ENCODE measurements at places on chromosomes 2 and 18.

DNA sequence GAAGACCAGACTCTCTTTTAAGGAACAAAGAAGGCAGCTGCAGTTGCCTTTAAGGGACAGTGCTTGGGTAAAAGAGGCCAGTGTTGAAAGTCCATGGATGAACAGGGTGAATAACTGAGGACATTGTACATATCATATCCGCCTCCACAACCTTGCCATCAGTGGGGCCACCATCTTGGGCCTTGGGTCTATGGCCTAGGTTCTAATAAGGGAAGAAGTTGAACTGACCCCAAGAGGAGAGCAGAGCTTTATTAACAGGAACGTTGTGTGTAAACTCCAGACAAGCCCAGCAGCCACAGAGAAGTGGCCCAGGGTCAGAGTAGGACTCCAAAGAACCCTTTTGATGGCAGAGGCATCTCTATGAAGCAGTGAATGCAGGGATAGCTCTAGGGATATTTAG, 332.8 kb downstream of the CYP26B1 start:
- no peak for DNase-seq
- H3K27me3 ChIP-seq, result peaks cover 38% of the 10 kb centered on the region
- H3K36me3 ChIP-seq, result no peaks in the 10 kb centered on the region
- no peak overlapping the region for H3K4me3 ChIP-seq
- no peak overlapping the region for H3K27ac ChIP-seq

GRCh38 chr18:27632706-27633105, 447.6 kb upstream of the CHST9 start:
- H3K36me3 ChIP-seq, result no peaks in the 10 kb centered on the region
- no peaks in the 10 kb centered on the region for H3K4me1 ChIP-seq
- no peak overlapping the region for H3K27ac ChIP-seq
- no peaks in the 10 kb centered on the region for H3K27me3 ChIP-seq
- no peak for DNase-seq

- peaks cover 6% of the 10 kb centered on the region for H3K4me1 ChIP-seq
- H3K27ac ChIP-seq, result peak overlapping the region; percentile 32
- peak overlapping the region; percentile 9 for H3K4me3 ChIP-seq
- peaks cover 28% of the 10 kb centered on the region for H3K27me3 ChIP-seq
Measured at GRCh38 chr2:38037757-38038621, 38.0 kb downstream of the CYP1B1 start.

- H3K27ac ChIP-seq, result peak overlapping the region; percentile 89
- DNase-seq, result peak; percentile 66
- H3K36me3 ChIP-seq, result no peaks in the 10 kb centered on the region
- peaks cover 23% of the 10 kb centered on the region for H3K4me1 ChIP-seq
- no peaks in the 10 kb centered on the region for H3K27me3 ChIP-seq
Measured at GRCh38 chr2:190864375-190864774, 16.2 kb upstream of the GLS start.

- no peaks in the 10 kb centered on the region for H3K27me3 ChIP-seq
- DNase-seq, result no peak
- no peaks in the 10 kb centered on the region for H3K4me1 ChIP-seq
Measured at GRCh38 chr2:98847853-98848252, 88.2 kb downstream of the CRACDL start.

DNA sequence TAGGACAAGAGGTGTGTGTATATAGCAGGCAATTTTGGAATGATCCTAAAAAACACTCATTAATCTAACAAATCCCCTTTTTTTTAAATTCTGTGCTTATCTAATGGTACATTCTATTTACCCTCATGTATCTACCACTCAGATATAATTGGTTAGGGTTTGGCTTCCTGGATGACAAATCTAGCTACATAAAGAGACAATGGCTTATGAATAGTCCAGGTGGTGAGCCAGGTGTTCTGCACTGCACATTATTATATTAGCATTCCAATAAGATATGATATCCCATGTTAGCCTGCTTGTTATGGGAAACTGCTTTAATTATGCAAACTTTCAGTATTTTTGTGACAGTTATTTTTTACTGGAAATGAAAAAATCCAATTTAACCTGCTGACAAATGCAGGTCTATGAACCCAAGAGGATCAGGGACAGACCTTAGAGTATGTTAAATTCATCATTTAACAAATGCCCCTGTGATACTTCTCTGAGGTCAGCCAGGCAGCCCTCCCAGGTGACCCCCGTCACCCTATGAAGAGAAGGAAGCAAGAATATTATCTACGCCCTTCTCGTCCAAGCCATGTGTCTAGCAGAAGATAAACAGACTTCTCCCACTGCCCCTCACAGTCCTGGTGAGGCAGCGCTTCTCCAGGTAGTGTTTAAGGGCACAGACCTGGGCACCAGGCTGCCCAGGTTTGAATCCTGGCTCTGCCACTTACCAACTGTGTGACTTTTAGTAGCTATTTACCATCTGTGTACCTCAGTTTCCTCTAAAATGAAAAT, 83.0 kb downstream of the ADD2 start:
- no peak for DNase-seq
- H3K27ac ChIP-seq, result no peak overlapping the region
- H3K36me3 ChIP-seq, result no peaks in the 10 kb centered on the region

DNA sequence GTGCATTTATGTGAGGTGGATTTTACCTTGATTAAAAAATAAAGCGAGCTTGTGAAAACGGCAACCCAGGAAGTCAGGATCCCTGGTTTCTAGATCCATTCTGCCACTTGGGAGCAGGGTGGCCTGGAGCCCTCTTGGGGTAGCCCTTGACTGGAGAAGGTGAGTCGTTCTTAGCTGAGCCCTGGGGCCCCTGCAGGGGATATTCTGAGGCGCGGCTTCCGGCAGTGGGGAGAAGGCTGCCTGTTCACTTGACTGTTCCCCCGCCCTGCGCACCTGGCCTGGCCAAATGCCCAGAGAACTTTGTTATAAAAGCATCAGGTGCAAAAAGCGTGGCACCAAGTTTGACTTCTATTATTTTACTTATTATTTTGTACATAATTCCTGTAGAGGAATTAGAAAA, 221.9 kb downstream of the DYSF start:
- H3K27me3 ChIP-seq, result peaks cover 10% of the 10 kb centered on the region
- no peak for DNase-seq
- no peak overlapping the region for H3K27ac ChIP-seq
- no peaks in the 10 kb centered on the region for H3K4me1 ChIP-seq
- no peaks in the 10 kb centered on the region for H3K36me3 ChIP-seq

DNA sequence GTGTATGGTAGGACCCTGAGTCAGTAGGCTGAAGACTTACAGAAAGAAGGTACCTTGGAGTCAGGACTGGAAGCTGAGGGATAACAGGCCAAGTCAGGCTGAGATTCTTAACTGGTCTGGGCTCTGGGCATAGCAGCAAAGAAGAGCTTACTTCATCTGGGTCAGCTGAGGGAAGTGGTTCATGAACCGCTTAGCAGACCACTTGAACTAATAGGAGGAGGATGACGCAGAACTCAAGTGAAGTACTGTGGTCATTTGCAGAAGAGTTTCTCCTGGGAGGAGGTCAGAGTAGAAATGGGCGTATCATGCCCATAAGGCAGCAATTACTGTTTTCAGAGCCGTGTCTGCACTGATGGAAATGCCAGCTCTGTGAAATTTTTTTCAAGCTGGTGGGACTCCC, 164.5 kb downstream of the LCLAT1 start:
- no peaks in the 10 kb centered on the region for H3K36me3 ChIP-seq
- DNase-seq, result no peak
- H3K27me3 ChIP-seq, result no peaks in the 10 kb centered on the region
- no peak overlapping the region for H3K4me3 ChIP-seq
- H3K27ac ChIP-seq, result peak overlapping the region; percentile 43

DNA sequence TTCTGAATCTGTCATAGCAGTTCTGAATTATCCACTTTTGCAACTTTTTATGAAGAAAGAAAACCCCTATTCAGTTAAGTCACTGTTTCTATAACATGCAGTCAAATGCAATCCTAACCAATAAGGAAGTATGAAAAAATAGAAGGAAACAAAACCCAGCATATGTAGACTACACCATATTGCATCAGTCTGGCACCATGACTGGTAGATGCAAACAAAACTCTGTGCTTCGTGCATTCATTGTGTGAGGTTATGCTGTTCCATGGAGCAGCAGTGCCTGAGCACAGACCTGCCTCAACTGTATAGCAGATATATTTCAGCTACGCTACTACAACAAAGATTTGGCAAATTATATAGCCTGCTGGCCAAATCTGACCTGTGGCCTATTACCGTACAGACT, 325.5 kb downstream of the LRP1B start:
- H3K27me3 ChIP-seq, result no peaks in the 10 kb centered on the region
- H3K4me1 ChIP-seq, result no peaks in the 10 kb centered on the region
- H3K36me3 ChIP-seq, result no peaks in the 10 kb centered on the region
- DNase-seq, result no peak
- H3K27ac ChIP-seq, result no peak overlapping the region

DNA sequence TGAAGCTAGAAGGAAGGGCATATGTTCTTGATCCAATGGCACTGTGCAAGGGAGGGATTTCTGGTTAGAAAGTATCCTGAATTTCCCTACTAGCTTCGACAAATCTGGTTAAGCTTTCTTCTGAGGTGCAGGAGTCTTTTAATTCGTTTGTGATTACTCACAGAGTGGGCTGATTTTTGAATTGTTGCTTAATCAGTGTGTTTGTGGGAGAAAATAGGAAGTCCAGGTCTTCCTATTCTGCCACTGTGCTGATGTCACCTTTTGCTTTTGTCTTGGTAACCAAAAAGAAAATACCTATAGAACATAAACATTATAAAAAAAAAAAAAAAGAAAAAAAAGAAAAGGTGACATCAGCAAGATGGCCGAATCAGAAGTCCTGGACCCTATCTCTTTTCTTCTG, 1008.6 kb downstream of the TSN start:
- H3K36me3 ChIP-seq, result no peaks in the 10 kb centered on the region
- H3K27ac ChIP-seq, result no peak overlapping the region
- no peak for DNase-seq

- peak; percentile 59 for DNase-seq
- no peak overlapping the region for H3K27ac ChIP-seq
- H3K4me1 ChIP-seq, result peaks cover 10% of the 10 kb centered on the region
- no peak overlapping the region for H3K4me3 ChIP-seq
- 0 out of 2 replicates have a peak, but pooled peaks cover 2% of the 10 kb centered on the region for H3K36me3 ChIP-seq
- H3K27me3 ChIP-seq, result no peaks in the 10 kb centered on the region
Measured at GRCh38 chr2:108607706-108608301, 73.5 kb downstream of the LIMS1 start.

GRCh38 chr2:185978634-185979407, 240.2 kb downstream of the FSIP2 start:
- H3K36me3 ChIP-seq, result no peaks in the 10 kb centered on the region
- no peak overlapping the region for H3K4me3 ChIP-seq
- no peak overlapping the region for H3K27ac ChIP-seq
- peak; percentile 4 for DNase-seq
- H3K4me1 ChIP-seq, result no peaks in the 10 kb centered on the region

GRCh38 chr2:5230855-5231254, 461.3 kb upstream of the SOX11 start:
- no peaks in the 10 kb centered on the region for H3K36me3 ChIP-seq
- DNase-seq, result no peak
- H3K4me1 ChIP-seq, result no peaks in the 10 kb centered on the region
- no peak overlapping the region for H3K4me3 ChIP-seq

GRCh38 chr2:10722252-10722825, 909 bp downstream of the ATP6V1C2 start:
- H3K4me1 ChIP-seq, result no peaks in the 10 kb centered on the region
- no peak overlapping the region for H3K27ac ChIP-seq
- no peak for DNase-seq

GRCh38 chr2:169513926-169514325, 4.4 kb downstream of the KLHL41 start:
- H3K27me3 ChIP-seq, result no peaks in the 10 kb centered on the region
- no peak overlapping the region for H3K27ac ChIP-seq
- DNase-seq, result no peak
- H3K36me3 ChIP-seq, result no peaks in the 10 kb centered on the region

DNA sequence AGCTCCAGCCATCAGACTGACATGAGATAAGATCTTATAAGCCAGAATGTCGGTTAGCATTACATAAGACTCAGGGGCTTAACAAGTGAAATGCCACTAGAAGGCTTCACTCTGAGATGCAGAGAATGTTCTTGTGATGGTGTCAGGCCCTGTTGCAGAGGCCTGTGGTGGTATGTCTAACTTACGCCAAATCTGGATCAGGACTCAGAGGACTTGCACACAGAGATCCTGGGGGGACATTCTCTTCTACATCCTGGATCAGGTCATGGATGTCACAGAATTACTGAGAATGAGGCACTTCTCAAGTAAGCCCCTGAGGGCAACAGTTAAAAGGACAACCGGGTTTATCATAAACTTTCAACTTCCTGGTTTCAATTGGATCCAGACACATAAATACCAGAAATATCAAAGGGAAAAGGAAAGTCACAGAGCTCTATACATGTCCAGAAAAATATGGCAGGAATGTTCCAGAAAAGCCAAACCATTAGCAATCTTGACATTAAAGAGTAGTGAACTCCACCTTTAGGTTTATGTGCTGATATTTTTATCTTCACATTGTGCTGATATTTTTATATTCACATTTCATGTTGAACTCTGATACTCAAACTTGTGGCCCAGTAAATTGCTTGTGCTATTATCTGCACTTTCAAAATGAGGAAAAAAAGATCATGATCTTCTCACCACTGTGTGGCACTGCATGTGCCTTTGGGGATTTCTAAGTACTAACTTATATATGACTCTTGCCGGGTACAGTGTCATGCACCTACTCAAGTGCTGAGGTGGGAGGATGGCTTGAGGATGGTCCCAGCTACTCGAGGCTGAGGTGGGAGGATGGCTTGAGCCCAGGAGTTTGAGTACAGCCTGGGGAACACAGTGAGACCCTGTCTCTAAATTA, 137.5 kb upstream of the RNF152 start:
- no peak for DNase-seq
- no peak overlapping the region for H3K4me3 ChIP-seq

DNA sequence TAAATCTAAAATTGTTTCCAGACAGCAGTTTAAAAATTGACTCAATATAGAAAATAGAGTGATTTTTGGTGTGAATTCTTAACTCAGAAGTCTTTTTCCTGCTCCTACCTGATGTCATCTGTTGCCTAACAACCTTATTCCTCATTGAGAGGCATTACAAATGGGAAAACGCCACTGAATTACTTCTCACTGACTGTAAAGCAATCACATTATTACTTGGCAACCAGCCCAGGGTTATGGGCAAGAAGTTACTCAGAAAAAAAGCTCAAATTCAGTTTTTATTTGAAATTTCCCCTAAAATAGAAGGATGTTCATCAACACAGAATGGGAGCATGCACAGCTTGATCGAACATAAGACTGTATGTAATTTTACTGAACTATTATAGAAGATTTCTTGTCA, 201.8 kb upstream of the GULP1 start:
- H3K4me1 ChIP-seq, result no peaks in the 10 kb centered on the region
- H3K27me3 ChIP-seq, result no peaks in the 10 kb centered on the region
- H3K4me3 ChIP-seq, result no peak overlapping the region
- DNase-seq, result peak; percentile 29

GRCh38 chr2:55365303-55365702, 54.4 kb downstream of the CCDC88A start:
- peak; percentile 0 for DNase-seq
- no peaks in the 10 kb centered on the region for H3K27me3 ChIP-seq
- H3K27ac ChIP-seq, result no peak overlapping the region
- H3K4me3 ChIP-seq, result no peak overlapping the region
- H3K36me3 ChIP-seq, result no peaks in the 10 kb centered on the region

Measured in IMR-90 (cell line).